ENCODE measurements at places on chromosomes 2 and 18.

- no peak for DNase-seq
Measured at GRCh38 chr2:124426625-124427024, 401.5 kb downstream of the CNTNAP5 start.

DNA sequence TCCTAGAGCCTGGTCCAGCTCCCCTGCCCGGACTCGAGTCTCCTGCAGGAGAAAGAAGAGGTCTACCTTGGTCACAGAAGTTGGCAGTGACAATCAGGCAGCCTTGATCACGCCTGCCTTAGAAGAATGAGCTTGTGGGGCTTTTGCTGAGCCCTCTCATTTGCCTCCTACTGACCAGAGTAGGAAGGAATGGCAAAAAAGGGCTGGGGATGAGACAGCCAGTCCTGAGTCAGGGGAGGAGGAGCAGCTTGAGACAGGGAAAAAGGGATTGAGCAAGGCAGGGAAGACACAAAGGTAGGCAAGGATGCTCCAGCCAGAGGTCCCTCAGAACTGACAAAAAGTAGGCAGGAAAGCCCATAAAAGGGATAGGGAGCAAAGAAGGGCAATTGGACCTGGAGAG is 6.0 kb downstream of the WDR54 start:
- DNase-seq = no peak

DNA sequence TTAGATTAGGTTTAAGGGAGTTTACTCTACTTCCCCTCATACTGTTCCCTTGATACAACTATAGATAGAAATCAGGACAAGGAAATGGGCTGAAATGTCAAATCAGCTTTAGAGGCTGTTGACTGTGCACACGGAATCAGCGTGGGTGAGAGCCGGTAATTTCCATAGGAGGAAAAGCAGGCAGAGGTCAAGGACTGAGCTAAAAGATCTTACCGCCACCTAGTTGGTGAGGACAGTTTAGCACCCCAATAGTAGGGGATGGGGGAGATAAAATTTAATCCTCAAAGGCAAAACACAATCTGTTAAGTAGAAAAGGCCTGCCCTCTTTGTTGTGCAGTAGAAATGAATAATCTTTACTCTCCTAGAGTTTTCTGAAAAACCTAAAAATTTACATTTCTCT is 1154.5 kb upstream of the CHAC2 start:
- DNase-seq = no peak

DNA sequence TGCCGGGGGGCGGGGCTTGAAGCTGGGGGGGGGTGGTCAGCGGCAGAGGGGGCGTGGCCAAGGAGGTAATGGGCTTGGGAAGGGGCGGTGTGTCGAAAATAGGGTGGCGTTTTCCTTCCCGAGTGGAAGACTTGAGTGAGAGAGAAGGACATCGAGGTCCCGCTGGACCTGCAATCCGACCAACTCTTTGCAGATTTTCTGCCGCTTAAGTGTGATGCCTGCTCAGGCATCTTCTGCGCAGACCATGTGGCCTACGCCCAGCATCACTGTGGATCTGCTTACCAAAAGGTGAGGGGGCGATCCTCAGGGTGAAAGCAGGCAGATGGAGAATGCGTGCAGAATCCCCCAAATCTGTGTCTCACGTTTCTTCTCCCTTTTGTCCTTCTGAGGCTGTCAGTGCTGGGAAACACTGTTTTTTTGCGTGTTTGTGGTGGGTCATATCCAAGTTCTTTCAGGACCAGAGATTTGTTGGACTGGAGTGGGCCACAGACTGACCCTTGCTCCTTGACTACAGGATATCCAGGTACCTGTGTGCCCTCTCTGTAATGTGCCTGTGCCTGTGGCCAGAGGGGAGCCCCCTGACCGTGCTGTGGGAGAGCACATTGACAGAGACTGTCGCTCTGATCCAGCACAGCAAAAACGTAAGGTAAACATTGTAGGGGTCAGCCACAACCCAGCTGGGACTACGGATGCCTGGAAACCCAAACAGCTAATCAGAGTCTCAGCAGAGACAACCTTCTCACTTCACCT is 727 bp downstream of the ZFAND2B start:
- DNase-seq = no peak

DNA sequence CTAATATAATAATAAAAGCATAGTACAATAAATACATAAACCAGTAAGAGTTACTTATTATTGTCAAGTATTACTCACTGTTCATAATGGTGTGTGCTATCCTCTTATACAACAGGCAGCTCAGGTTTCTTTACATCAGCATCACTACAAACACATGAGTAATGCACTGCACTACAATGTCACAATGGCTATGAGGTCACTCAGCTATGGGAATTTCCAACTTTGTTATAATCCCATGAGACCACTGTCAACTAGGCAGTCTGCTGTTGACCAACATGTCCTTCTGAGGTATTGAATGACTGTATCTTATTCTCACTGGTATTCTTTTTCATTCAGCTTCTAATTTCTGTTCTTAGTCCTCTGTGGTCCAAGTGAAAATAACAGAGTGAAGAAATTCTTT is 250.4 kb upstream of the DSEL start:
- no peak for DNase-seq

GRCh38 chr2:56671973-56672569 is 488.3 kb downstream of the CCDC85A start:
- no peak for DNase-seq

DNA sequence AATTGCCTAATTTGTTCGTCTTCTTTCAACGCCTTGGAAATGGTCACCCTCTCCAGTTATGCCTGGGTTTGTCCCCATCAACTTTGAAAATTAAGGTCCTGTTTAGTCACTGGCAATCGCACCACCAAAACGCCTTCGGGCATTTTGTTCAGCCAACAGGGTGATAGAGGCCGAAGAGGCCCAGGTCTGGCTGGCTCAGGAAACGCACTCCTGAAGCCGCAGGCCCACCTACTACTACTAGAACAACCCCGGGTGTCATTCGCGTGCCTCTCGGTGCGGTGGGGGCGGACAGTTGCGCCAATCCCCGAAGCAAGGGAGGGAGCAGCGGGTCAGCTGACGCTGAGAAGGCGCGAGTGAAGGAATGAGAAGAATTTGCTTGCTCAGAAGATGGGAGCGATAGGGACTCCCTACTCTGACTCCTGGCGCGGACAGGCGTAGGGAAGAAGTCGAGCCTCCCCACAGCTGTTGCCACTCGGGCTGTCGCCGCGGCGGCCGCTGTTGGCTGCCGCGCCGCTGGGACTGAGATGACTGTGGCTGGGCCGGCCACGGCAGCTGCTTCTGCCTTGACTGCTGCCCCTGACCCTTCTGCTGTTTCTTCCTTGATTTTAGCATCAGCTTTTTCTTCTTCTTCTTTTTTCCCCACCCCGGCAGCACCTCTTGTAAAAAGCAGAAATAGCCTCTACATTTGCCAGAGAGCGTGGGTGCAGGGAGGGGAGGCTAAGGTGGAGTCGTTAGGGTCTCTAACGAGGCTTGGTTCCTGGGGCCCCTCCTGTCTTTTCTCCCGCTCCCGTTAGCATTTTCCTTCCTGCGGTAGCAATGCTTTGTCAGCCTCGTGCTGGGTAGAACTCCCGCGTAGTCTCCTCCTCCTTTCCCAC is 387.6 kb downstream of the FIGN start:
- DNase-seq = no peak

DNA sequence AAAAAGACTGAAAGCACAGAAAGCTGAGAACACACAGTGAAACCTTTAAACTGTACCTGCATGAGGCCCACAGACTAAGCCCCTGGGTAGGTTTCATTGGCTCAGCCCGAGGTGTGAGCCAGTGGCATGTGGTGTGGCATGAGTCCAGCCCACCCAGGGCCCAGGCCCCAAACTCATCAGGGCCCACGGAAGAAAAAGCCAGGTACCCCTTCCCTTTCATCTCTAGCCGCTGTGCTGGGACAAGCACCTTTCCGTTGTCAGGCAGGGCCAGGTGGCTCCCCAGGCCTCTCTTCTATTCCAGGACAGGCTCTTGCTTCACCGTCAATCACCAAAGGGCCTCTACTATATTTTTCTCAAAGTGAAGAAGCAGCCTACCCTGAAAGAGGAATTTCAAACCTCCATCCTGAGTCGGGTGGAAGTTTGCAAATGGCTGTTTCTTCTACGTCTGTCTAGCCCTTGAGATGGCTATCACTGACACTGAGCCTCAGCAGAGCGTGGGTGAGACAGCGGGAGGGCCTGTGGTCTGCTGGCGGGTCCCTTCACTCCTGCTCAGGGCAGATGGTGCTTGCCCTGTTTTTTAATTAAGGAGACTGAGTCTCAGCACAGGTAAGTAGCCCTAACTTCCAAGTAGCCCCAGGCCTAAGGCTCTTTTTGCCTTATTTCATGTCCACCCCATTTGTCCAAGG is 8.6 kb downstream of the DNAJB2 start:
- no peak for DNase-seq

DNA sequence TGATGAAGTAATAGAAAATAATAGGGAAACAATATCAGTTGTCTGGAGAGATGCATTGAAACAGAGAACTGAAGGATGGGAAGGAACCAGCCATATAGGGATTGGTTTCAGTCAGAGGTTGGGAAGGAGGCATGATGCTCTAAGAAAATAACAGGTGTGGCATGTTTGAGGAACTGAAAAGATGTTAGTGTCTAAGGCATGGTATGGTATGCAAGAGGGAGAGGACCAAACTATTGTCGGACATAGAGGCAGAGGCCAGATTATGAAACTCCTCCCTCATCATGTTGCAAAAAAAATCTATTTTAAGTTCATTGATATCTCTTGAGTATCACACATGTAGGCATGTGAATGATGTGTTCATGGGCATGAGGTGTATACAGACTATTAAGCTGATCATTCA is 48.9 kb upstream of the EMILIN2 start:
- DNase-seq = no peak

GRCh38 chr2:28199995-28200679 is 192.5 kb upstream of the FOSL2 start:
- DNase-seq = no peak

- DNase-seq = no peak
Measured at GRCh38 chr2:25954199-25954752, 28.0 kb downstream of the KIF3C start.

DNA sequence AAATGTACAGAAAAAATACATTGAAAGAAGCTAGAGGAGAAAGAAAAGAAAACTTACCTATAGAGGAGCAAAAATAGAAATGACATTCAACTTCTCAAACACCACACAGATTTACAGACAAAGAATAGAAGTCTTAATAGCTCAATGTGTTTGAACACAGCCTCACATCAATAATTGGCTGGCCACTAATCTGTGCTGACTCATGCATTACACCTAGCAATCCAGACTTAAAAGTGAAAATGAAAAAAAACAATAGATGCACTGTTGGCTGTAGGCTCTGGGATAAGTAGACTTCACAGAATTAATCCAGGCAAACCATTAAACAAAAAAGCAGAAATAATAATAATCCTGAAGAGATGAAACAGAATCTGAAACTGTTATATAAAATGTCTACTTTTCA is 961.3 kb upstream of the CELF4 start:
- no peak for DNase-seq

DNA sequence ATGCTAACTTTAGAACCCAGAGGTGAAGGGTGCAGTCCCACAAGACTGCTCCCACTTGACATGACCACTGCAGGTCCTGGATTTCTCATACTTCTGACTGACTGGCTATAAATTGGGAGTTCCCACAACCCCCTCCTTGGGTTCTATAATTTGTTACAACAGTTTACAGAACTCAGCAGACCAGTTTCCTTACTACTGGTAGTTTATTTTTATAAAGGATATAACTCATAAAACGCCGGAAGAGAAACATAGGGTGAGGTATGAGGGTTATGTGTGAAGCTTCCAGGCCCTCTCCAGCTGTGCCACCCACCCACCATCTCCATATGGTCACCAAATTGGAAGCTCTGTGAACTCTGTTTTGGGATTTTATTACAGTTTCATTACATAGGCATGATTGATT is 839.6 kb downstream of the TSN start:
- DNase-seq = no peak

- no peak for DNase-seq
Measured at GRCh38 chr2:125559186-125559585, 1096.8 kb upstream of the GYPC start.

DNA sequence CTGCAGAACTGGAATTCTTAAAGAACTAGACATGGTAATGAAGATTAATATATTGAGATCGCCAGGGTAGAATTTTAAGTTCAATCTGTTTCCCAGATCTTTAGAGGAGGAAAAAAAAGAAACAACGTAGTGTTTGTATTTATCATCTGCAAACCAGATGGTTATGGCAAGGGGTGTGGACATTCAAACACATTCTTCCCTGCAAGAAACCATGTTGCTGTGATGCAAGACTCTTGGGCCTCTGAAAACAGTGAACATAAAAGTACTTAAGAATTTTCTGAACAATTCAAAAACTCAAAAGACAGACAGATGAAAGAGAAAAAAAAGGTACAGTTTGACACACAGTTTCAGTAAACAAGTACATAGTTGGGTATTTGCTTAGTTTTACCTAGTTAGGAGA is 35.6 kb downstream of the COL5A2 start:
- no peak for DNase-seq

DNA sequence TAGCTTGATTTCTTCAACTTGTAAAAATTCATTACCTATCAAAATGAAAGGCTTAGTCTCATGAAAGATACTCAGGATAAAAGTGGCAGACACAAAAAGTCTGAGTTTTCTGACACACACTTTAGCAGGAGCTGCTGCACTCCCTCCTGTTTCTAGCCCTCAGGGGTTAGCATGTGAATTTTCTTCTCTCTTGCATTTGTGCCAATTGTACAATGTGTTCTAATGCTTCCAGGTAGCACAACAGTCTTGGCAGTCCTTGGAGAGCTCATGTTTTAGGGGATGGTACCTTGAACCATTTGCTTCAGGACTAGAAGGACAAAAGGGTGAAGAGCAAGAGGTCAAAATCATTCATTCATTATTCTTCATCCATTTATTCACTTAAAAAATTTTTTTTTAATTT is 316.8 kb downstream of the AFF3 start:
- no peak for DNase-seq

DNA sequence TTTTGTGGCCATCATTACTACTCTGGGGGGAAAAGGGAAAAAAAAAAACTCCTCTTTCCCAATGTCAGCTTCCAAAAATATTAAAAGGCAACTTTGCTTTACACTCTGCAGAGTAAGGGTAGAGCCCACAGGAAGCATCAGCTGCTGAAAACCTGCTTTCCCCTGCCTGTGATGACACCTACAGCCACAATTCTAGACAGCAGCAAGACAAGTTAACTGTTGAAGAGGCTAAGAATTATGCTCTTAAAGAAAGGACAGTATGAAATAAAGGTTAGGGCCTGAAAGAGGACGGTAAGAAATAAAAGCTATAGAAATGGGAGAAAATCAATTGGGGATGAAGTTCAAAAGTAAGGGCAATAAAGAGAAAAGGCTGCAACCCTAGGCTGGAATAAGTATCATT is 3.0 kb downstream of the PDE11A start:
- no peak for DNase-seq

DNA sequence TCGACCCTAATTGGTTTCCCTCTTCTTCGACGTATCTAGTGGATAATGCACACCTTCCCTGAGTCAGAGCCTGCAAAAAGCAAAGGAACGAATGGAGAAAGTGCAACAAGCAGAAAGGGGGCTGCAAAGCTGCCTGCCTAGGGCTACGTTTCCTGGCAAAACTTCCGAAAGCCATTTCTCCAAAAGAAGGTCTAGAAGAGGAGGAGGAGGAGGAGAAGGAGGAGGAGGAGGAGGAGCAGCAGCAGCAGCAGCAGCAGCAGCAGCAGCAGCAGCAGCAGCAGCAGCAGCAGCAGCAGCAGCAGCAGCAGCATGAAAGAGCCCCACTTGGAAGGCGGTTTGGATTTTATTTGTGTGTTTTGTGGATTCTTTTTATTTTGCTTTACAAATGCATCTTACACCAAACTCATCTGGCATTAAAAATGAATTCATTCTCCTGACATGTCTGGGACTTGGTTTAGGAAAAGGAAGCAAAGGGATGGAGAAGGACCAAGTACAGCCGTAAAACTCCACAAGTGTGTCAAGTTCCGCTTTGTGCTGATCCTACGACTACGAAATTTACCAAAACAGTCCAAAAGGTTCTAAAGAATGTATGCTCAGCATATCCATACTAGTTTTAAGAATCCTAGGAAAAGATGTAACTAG is 2.0 kb downstream of the TCF4 start:
- no peak for DNase-seq

Measured in stimulated activated CD8-positive, alpha-beta memory T cell treated with anti-CD3 and anti-CD28 coated beads, Interleukin-4, amount 100 ng/mL, for 1 hour (primary cell).